ENCODE measurements at places on chromosomes 12 and 14.

DNA sequence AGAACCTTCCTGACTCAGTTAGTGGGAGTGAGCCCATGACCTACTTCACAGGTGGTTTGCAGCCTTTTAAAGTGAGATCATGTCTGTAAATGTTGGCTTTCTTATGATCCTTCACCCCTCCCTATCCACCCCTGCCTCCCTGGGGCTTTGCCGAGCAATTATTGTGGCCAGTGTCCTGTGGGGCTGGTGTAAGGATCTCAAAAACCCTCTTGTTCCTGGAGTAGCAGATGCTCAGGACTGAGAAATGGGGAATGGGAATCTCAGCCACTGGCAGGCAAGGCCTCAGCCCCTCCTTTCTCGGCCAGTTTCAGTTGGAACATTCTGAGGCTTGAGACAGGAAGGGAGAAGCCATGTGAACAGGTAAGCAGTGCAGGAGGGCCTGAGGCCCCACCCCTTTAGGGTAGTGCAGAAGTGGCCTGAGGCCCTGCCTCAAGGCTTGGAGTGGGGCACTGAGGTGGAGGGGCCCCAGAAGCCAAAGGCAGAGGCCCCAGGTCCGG lies 53.8 kb downstream of the PLEKHG3 start:
- no peak for DNase-seq

- DNase-seq: no peak
Measured at GRCh38 chr12:108955225-108955835, 65.5 kb downstream of the SVOP start.

DNA sequence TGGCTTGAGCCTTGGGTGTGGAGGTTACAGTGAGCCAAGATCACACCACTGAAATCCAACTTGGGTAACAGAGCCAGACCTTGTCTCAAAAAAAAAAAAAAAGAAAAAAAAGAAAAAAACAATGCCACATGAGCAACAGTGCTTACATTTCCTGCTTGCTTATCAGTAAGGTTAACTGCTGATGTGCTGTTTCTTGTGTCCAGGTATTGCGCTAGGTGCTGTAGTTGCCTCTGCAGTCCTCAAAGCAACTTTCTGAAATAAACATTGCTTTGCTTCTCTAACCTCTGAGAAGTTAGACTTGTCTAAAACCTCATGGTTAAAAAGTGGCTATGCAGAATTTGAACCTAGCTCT lies 24.7 kb downstream of the RNF34 start:
- DNase-seq: no peak

DNA sequence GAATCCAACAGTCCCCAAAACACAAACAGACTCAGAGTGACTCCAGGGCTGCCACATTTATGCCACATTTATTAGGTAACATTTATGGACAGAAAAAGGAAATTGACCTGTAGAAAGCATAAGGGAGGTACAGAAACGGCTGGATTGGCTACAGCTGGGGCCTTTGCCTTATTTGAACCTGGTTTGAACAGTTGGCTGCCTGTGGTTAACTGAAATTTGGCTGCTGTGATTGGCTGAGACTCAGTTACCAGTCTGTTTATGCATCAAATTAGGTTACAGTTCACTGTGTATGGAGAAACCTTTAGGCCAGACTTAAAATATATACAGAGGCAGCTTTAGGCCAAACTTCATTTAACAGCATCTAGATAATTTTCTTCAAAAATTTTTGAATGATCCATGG lies 27.8 kb upstream of the PCNX1 start:
- DNase-seq: no peak

- peak; percentile 37 for DNase-seq
Measured at GRCh38 chr12:51827925-51828818, 20.3 kb downstream of the FIGNL2 start.

GRCh38 chr14:65156568-65157366 lies 54.5 kb upstream of the MAX start:
- no peak for DNase-seq

DNA sequence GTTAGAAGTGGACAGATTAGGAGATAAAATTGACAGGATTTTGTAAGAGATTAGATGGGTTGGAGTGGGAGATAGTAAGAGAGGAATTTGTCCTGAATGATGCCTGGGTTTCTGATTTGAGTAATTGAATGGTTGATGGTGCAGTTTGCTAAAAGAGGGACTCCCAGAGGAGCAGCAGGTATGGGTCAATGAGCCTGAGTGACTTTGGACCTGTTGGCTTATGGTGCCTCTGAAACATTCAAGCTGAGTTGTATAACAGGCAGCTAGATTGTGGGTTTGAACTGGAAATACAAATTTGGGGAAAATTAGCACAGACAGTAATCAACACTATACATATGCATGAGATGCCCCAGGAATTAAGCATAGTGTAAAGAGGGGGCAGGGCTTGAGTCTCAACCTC lies 16.7 kb upstream of the SYNDIG1L start:
- DNase-seq: no peak

- no peak for DNase-seq
Measured at GRCh38 chr12:79778802-79779448, 88.2 kb upstream of the PAWR start.

DNA sequence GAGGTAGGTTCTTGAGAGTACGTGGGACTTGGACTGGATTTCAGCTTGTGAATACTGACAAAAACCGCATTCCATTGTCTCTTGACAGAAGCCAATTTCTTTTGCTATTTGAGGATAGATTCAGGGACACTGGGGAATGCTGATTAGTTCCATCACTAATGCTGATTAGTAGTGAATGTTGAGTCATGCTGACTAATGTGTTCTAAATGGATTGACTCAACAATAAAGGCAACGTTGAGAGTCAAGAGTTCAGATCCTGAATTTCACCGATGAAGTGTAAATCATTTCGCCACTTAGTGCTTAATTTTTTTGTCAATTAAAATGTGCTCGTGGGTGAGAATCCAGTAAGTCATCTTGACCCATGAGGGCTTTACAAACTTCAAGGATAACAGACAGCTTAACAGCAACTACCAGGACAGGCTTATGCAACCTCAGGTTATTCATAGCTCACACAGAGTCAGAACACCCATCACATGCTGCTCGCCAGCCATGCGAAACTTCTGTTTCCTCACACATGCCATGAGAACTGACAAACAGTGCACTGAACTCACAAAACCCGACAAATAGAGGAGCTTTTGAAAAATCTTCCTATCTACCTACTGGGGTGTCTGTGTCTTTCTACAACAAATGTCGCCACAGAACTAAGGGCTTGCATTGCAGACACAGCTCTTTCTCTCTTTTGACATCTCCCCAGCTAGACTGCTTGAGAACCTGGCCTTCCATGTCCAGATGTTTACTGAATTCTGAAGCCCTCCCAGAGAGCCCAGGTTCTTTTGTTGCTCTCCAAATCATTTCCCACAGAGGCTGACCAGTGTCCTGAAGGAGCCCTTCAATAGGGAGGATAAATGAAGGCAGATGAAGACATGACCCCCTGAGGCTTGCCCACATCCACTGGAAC lies 316.4 kb downstream of the ZFP36L1 start:
- no peak for DNase-seq

DNA sequence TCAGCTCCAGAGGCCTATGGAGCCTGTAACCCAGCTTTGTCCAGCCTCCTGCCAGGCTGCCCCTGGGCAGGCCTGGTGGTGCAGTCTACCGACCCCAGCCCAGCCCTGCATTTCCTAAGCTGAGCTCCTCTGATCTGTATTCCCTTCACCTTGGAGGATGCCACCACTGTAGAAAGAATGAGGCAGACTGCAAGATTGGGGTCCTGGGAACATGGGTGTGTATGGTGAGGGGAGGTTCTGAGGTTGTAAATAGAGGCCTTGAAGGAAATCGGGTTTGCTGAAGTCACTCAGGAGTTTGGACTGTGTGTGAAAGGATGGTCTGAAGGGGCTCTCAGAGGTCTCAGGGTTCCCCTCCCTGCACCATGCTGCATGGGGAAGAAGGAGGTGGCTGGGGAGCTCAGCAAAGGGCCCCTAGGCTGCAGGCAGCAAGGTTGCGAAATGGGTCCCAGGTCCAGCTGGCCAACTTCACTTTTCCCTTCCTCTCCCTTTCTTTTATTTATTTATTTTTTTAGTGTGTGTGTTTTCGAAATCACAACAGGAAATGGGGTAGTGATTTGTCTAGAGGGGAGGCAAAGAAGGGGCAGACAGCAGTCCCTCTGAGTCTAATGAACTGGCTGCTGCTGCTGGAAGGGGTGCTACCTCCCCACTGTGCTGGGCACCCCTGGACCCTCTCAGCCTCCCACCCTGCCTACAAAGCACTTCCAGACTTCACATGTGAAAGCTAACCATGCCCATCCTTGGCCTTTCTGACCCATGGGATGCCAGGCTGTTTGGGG lies 1.2 kb upstream of the LRP1-AS start:
- no peak for DNase-seq

GRCh38 chr12:126811391-126811790 lies 1455.6 kb upstream of the TMEM132C start:
- DNase-seq: no peak

DNA sequence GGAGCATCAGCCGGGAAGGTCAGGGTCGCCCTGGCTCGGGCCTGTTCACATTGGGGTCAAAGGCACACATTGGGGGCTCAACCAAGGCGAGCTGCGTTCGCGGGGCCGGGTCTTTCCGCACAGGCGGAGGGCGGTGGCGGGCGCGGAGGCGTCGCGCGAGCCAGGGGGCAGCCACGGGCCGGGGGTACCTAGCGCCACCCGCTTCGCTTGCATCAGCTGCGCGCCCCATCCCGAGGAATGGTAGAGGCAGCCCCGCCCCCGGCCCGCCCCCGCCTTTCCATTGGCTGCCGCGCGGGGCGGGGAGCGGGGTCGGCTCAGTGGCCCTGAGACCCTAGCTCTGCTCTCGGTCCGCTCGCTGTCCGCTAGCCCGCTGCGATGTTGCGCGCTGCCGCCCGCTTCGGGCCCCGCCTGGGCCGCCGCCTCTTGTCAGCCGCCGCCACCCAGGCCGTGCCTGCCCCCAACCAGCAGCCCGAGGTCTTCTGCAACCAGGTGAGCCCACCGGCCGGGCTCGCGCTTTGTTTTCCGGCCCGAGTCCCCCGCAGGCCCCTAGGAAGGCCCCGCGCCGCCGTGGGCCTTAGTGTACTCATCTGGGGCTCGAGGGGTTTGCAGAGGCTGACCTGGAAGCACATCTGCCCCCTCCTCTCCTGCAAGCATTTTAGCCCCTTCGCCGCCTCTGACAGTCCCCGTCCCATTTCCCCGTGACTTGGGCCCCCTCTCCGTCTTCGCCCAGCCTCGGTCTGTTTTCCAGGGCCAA lies at the start of gene ALDH2:
Gene ALDH2 (plus strand): TSS at position 326 of the 754 bp plus-strand sequence. CDS start 50 bp downstream, at position 376.
- DNase-seq: peak; percentile 13

DNA sequence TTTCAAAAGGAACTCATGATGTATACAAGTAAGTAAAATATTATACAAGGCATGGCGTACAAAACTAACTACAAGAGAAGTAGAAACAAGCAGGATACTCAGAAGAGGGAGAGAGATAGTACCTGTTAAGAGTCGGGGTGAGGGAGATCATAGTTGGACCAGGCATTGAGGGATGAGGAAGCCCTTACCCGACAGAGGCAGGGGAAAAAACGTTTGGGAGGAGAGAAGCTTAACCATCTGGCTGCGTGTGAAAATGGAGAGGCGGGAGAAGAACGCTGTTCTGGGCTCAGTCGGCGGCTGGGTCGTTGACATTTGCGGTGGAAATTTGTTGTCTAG lies 575 bp upstream of the FMNL3 start:
- DNase-seq: no peak

DNA sequence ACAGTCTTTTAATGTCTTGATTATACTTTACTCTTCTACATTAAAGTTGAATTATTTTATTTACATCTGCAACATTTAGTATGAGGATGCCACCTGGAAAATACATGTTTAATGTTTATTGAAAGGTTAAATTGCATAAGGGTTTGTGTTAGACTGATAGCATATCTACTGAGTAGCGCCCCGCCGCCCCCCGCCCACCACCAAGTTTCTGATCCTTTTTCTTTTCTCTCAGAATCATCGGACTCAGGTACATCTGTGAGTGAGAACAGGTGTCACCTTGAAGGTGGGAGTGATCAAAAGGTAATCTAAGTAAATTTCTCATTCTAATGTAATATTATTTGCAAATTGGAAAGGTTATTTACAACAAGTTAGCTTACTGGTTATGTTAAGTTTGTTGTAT lies 16.2 kb downstream of the MDM2 start:
- no peak for DNase-seq

DNA sequence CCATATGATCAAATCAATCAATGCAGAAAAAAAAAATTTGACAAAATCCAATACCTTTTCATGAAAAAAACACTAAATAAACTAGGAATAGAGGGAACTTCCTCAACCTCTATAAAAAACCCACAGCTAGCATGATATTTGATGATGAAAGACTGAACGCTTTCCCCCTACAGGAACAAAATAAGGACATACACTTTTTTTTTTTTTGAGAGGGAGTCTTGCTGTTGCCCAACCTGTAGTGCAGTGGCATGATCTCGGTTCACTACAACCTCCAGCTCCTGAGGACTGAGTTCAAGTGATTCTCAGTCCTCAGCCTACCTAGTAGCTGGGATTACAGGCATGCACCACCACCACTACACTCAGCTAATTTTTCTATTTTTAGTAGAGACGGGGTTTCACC lies 17.9 kb upstream of the CAMKK2 start:
- no peak for DNase-seq

GRCh38 chr12:99454539-99455172 lies 192.9 kb upstream of the GARIN6 start:
- no peak for DNase-seq

GRCh38 chr12:14773685-14774073 lies 29.6 kb downstream of the WBP11 start:
- no peak for DNase-seq

GRCh38 chr12:96698965-96699364 lies 208.1 kb upstream of the NEDD1 start:
- no peak for DNase-seq

GRCh38 chr12:113405694-113406093 lies 2.0 kb upstream of the SDS start:
- no peak for DNase-seq

GRCh38 chr12:130394906-130395305 lies 57.2 kb downstream of the PIWIL1 start:
- DNase-seq: no peak
